ENCODE measurements at places on chromosomes 7 and 10.
A peak's percentile ranks its signal among the peaks of the same experiment; 100 is the strongest.

GRCh38 chr7:134068670-134069069 lies 58.5 kb upstream of the LRGUK start:
- no peaks in the 10 kb centered on the region for H3K27me3 ChIP-seq
- DNase-seq: no peak

DNA sequence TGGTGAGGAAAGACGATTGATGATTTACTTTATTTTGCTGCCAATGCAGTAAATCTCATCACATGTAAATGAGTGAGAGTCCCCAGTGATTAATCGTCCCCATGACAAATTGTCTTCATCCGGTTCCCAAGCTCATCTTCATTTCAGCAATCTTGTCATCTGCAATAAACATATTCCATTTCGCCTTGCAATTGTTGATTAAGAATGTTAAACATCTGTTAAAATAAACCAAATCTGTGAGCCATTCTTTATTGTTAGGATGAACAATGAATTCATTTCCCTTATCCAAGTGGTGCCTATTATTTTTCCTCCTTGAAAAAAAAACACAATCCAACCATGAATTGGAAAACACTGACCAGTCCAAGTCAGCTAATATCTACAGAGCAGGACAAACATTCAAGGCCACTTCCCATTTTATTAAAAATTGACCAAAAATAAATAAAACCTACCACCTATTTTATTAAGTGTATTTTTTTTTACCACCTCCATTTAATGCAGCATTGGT lies 36.5 kb downstream of the NPS start:
- no peak overlapping the region for H3K27ac ChIP-seq
- peaks cover 5% of the 10 kb centered on the region for H3K27me3 ChIP-seq
- H3K36me3 ChIP-seq: peaks cover 3% of the 10 kb centered on the region
- no peaks in the 10 kb centered on the region for H3K4me1 ChIP-seq
- DNase-seq: no peak

DNA sequence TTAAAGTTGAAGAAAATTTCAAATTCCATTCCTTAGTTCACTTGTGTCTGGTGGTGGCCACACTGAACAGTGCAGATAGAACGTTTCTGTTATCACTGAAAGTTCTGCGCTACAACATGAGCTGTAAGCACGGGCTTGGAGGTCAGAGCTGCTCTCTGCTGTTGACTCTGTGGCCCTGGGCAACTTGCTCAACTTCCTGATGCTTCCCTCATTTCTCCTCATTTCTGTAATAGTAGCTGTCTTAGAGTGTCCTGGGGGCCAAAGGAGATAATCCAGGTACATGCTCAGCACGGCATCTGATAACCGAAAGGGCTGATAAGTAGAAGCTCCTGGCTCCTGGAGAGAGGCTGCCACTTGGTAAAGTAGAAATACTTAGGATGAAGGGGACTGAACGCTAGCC lies 92.3 kb upstream of the DUSP5 start:
- no peaks in the 10 kb centered on the region for H3K27me3 ChIP-seq
- no peak overlapping the region for H3K4me3 ChIP-seq
- no peaks in the 10 kb centered on the region for H3K36me3 ChIP-seq
- peaks cover 1% of the 10 kb centered on the region for H3K4me1 ChIP-seq
- H3K27ac ChIP-seq: no peak overlapping the region
- DNase-seq: no peak

DNA sequence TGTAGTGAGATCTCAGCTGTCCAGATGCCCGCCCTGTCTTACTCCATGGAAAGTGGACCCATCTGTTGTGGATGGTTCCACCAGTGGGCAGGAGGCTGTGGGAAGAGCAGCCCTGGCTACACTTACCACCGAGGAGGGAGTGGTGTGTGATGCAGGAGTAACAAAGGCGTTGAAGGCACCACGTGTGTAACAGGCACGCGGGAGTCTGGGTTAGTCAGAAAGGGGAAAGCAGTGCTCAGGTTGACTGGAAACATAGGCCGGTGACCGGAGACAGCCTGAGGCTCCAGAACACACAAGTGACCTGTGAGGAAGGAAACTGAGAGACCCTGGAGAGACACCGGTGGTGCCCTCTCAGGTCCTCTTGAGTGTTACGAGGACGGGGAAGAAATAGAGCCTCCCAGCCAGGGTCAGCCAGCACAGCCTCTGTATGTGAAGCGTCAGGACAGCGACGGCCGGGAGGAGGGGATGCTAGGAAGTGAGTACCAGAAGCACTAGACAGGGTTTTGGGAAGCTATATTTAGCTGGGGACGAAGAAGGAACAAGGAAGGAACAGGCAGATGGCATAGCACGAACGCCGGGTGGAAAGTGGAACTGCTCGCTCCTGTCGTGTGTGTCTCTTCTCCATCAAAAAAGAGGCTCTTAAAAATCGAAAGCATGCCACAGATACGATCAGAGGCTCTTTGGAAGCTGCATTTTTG lies 51.7 kb downstream of the DAGLB start:
- H3K4me1 ChIP-seq: peaks cover 71% of the 10 kb centered on the region
- DNase-seq: no peak
- H3K4me3 ChIP-seq: peak overlapping the region; percentile 67
- H3K27me3 ChIP-seq: peaks cover 2% of the 10 kb centered on the region
- no peaks in the 10 kb centered on the region for H3K36me3 ChIP-seq
- H3K27ac ChIP-seq: peak overlapping the region; percentile 81

DNA sequence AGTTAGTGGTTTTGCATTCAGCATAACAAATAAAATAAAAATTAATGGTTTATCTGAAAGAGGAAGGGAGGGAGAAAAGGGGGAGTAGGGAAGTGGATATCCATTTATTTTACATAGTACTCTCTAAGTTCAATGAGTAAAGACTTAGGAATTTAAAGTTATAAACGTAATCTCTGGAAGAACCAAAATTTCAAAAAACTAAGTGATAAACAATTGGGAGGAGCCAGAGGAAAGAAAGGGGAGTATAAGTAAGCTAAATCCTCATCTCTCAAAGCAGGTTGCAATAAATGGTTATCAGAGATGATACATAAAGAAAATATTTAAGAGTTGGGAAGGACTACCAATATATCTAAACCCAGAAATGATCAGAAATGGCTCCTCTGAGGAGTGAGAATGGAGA lies 46.4 kb downstream of the ANK3 start:
- no peak for DNase-seq
- H3K27me3 ChIP-seq: peaks cover 3% of the 10 kb centered on the region
- no peak overlapping the region for H3K4me3 ChIP-seq
- H3K4me1 ChIP-seq: no peaks in the 10 kb centered on the region

DNA sequence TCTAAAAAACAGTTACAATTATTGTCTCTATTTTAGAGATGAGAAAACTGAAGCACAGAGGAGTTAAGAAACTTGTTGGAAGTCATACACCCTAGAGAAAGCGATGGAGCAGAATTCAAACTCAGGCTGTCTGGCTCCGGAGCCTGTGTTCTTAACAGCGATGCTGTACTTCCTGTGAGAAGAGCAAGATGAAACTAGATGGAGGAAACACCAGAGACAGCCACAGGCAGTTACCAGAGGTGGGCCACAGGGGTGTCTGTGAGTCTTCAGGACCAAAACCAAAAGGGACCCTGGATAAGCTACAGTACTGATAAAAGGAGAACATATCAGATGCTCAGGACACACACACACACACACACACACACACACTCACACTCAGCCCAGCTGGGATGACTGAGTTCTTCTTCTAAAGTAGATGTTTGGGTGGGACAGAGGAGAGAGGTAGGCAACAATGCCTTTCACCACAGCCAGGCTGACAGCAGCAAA lies 289.2 kb downstream of the FZD1 start:
- no peak for DNase-seq
- H3K27ac ChIP-seq: no peak overlapping the region
- H3K27me3 ChIP-seq: no peaks in the 10 kb centered on the region
- no peak overlapping the region for H3K4me3 ChIP-seq
- no peaks in the 10 kb centered on the region for H3K4me1 ChIP-seq

DNA sequence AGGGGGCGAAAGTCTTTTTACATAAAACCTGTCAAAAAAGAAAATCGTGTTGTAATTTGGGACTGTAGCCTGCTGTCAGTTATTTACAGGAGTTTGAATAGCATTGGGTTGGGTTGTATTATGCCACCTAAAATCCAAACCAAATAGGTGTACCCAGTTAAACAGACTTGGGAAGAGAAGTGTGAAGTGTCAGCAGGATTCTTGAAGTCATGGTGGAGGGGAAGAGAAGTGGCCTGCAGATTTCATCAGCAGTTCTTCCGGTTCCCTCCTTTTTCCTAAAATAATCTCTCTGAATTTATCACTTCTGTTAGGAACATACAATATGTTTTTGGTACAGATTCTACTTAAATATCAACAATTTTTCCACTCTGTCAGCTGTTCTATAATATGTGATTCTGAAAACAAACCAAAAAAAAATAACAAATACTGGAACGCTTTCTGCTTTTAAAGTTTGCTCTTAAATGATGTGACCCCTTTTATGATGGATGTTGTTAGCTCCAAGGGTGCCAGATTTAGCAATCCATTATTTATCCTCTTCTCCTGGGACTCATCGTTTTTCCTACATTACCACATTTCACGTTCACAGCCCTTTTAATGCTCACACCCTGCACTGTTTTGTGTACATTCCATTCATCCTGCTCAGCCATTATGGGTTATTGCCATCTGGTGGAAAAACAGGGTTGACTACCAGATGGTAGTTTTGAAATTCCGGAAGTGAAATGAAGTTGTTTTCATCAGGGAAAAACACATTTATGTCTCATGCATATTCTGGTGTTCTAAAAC lies 18.7 kb upstream of the ARHGAP12 start:
- peaks cover 11% of the 10 kb centered on the region for H3K4me1 ChIP-seq
- no peak overlapping the region for H3K4me3 ChIP-seq
- no peak for DNase-seq
- H3K27me3 ChIP-seq: no peaks in the 10 kb centered on the region
- no peaks in the 10 kb centered on the region for H3K36me3 ChIP-seq

- H3K36me3 ChIP-seq: peaks cover 4% of the 10 kb centered on the region
- H3K27ac ChIP-seq: peak overlapping the region; percentile 99
- peaks cover 60% of the 10 kb centered on the region for H3K4me1 ChIP-seq
- DNase-seq: peak; percentile 100
- H3K4me3 ChIP-seq: peak overlapping the region; percentile 98
- peaks cover 25% of the 10 kb centered on the region for H3K27me3 ChIP-seq
Observed at GRCh38 chr7:100428967-100429636, 529 bp upstream of the MEPCE start.

GRCh38 chr7:42479816-42480633 lies 243.0 kb upstream of the GLI3 start:
- no peaks in the 10 kb centered on the region for H3K36me3 ChIP-seq
- no peaks in the 10 kb centered on the region for H3K4me1 ChIP-seq
- H3K27ac ChIP-seq: no peak overlapping the region
- no peaks in the 10 kb centered on the region for H3K27me3 ChIP-seq
- no peak overlapping the region for H3K4me3 ChIP-seq

GRCh38 chr10:44042075-44042770 lies 342.7 kb downstream of the CXCL12 start:
- DNase-seq: no peak
- H3K36me3 ChIP-seq: no peaks in the 10 kb centered on the region
- H3K4me1 ChIP-seq: no peaks in the 10 kb centered on the region
- no peak overlapping the region for H3K4me3 ChIP-seq
- H3K27ac ChIP-seq: no peak overlapping the region

DNA sequence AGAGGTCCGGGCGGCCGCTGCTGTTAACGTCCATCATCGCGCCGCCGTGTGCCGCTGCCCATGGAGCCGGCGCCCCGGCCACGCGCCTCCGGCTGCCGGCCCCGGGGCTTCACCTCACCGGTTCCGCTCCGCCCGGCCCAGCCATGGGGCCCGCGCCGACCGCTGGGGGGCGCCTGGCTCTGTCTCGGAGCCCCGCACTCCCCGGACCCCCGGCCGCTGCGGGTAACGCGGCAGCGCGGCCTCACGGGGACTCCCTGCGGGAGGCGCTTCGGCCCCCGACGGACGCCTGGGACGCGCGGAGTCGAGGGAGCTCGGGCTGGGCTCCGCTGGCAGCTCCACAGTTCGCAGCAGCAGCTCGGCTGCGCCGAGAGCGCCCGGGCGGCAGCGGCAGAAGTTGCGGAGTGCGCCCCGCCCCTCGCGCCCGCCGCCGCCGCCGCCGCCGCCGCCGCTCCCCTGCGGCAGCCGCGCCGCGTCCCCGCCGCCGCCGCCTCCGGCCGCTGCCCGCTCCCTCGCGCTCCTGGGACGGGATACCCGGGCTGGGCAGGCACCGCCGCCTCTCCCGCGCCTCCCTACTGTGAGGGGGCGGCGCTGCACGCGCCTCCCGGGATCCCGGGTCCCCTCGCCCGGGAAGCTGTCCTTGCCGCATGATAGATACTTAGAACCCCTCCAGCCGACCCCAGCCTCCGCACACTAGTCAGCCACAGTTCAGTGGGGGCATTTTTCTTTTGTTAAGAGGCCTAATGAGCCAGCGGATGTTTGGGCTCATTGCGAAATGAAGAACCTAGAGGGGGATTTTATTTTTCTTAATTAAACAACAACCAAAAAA lies at the start of gene HTR7:
TSS of gene HTR7 (minus strand) at position 405 of the 826 bp plus-strand sequence. CDS start at position 37, 368 bp downstream.
- DNase-seq: peak; percentile 55
- peaks cover 7% of the 10 kb centered on the region for H3K27me3 ChIP-seq
- no peak within 1 kb of the TSS for H3K27ac ChIP-seq
- H3K4me1 ChIP-seq: peaks cover 8% of the 10 kb centered on the region

GRCh38 chr7:67625257-67625737 lies 628.7 kb downstream of the TYW1 start:
- no peak overlapping the region for H3K4me3 ChIP-seq
- peaks cover 4% of the 10 kb centered on the region for H3K4me1 ChIP-seq
- H3K27me3 ChIP-seq: peaks cover 7% of the 10 kb centered on the region
- DNase-seq: peak; percentile 2

GRCh38 chr7:82527851-82528250 lies 84.3 kb upstream of the CACNA2D1 start:
- no peaks in the 10 kb centered on the region for H3K4me1 ChIP-seq
- peaks cover 2% of the 10 kb centered on the region for H3K27me3 ChIP-seq
- no peak overlapping the region for H3K4me3 ChIP-seq
- DNase-seq: no peak
- H3K36me3 ChIP-seq: no peaks in the 10 kb centered on the region

DNA sequence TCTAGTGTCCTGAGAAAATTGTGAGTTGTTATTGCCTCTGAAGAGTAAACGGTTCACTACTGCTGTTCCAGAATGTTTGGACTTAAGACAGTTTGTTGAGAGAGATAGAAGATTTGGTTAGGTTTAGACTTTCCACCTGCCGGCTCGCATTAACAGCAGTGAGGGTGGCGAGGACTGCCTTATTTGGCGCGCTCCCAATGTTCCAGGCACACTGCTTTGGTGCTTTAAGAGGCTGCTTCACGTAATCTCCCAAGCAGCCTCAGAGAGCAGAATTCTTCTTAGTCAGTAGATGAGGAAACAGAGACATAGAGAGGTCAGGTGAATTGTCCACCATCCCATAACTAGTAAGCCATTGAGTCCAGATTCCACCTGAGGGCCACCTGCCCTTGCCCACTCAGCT lies 41.1 kb downstream of the GLRX3 start:
- peaks cover 5% of the 10 kb centered on the region for H3K4me1 ChIP-seq
- H3K27me3 ChIP-seq: no peaks in the 10 kb centered on the region
- H3K4me3 ChIP-seq: no peak overlapping the region
- no peak overlapping the region for H3K27ac ChIP-seq
- no peak for DNase-seq

DNA sequence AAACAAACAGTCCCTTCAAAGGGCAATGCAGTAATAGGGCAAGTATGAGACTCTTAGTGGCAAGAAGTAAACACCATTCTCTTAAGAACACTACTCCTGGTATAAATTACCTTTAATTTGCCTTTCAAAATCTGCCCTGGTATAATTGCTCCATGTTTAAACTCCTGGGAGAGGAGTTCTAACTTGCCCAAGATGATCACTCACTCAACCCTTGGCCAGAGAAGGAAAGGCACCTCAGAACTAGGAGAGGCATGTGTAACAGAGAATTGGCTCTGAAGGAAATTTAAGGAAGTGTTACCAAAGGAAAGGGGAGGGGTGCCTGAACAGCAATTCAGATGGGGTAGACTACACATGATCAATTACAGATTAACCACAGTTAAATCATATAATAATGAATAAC lies 1173.6 kb upstream of the SORCS1 start:
- H3K27ac ChIP-seq: no peak overlapping the region
- H3K27me3 ChIP-seq: no peaks in the 10 kb centered on the region
- H3K4me1 ChIP-seq: no peaks in the 10 kb centered on the region
- no peaks in the 10 kb centered on the region for H3K36me3 ChIP-seq
- no peak for DNase-seq
- no peak overlapping the region for H3K4me3 ChIP-seq

All from immature natural killer cell (primary cell).